ENCODE measurements at places on chromosomes 6 and 20.

GRCh38 chr6:58198301-58198700, 880.9 kb downstream of the PRIM2 start:
- no peak for DNase-seq

DNA sequence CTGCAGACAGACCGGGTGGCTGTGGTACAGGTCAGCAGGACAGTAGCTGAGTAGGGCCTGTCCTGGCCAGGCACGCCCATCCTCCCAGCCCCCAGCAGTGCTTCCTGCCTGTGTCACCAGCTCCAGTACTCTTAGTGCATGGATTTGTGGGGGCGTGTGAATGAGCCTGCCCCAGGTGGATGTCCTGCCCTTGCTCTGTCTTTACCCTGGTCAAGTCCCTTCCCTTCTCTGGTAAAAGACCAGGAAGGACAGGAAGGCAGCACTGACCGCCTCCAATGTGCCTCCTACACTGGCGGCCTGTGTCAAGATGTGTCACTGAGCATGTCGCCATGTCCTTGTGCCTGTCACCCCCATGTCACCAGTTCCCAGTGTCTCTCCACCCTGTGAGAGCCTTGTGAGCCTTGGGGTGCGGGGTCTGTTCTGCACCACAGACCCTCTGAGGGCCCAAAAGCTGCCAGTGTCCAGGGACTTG, 11.9 kb downstream of the TEAD3 start:
- DNase-seq, result no peak

GRCh38 chr6:49264909-49265308, 198.1 kb downstream of the MMUT start:
- no peak for DNase-seq

DNA sequence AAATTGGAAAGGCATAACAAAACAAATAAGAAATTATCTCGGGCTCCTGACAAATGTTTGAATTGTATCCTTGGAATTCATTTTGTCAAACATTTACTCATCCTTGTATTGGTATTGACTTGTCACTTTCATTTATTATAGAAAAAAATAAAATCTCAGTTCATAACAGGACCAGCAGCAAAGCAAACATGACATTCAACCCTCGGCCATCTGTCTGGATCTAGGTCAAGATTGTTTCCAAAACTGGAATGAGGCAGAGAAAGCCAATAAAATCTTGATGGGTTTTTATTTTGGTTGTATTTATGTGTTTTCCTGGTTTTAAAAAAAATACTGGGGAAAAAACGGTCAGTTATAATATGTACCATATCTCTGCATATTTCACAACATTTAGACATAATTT, 42.9 kb upstream of the FABP7 start:
- no peak for DNase-seq

GRCh38 chr6:148398678-148399077, 56.0 kb downstream of the SASH1 start:
- DNase-seq, result no peak

DNA sequence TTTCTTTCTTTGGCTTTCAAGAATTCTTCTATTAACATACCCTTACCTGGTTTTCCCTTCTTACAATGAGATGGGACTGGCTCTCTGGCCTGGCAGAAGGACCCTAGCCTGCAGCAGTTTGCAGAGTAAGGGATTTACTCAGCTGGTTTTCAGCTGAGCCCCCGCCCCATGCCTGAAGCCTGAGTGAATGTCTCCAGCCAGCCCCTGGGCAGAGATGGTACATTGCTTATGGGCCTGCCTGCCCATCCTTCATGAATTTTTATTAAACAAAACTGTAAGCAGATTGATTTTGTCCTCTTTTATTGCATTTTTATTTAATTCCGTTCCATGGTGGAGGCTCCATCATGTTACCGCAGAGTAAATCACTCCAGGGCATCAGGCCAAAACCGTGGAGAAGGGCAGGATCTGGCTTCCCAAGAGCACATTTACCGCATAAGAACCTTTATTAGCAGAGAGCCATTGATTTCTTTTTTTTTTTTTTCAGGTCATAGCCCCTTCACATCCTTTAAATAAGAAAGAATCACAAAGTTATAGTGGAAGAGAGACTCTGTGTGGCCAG, 316.2 kb downstream of the DHX35 start:
- no peak for DNase-seq

DNA sequence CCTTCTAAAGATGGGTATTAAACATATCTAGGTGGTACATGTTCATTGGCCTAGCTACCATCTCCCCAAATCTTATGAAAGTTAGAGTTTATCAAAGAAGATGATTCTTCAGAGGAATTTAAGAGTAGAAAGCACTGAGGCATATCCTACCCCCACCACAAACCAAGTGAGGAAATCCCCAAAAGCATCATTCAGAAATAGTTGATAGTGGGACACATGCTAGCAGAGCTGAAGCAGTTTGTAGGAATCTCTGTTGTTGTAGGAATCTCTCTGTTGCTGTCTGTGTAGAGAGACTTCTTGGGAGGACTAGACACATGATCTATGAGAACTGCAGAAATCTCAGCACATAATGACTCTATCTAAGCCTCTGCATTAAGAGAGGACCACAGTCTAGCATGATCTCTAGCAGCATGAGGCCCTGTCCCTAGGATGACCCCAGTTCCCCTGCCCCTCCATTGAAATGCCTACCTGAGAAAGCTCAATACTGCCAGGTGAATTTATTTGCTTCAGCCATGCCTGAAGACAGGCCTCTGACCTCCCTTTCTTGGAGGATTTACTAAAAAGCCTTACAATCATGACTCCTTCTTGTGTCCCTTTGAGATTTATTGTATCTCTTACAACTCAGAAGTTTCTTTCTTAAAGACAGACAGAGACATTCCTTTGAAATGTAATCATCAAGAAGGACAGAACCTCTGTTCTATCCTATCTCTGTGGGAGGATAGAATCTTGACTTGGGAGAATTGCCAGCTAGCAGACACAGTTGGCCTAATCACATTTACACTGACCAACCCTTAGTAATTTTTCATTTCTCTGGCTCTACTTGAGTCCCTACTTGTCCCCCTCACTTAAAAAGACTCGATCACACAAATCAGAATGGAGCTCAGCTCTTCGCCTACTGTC, 582.4 kb downstream of the PHF3 start:
- no peak for DNase-seq

GRCh38 chr6:1105833-1106400, 206.0 kb upstream of the FOXQ1 start:
- DNase-seq, result no peak

DNA sequence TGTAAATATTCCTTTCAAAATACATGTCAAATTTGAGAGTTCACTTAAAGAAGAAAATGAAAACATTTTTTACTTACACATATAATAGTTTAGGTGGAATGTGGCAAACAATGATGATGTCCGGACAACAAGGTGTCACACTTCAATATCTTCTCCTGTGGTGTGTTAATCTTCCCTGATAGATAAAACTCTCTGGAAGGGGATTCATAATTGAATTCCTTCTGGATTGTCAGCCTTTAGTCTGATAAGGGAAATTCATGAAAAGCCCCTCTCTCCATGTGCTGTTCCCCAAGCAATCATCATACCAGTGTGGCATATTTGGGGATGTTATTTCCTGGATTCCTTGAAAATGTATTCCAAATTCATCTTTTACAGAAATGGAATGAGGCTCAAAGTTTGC, 971 bp upstream of the SERINC3 start:
- DNase-seq, result no peak

Data from activated CD4-positive, alpha-beta T cell treated with anti-CD3 and anti-CD28 coated beads, Interleukin-2, amount 50 U/mL, for 24 hours (primary cell).